ENCODE measurements at places on chromosomes 4 and X.

DNA sequence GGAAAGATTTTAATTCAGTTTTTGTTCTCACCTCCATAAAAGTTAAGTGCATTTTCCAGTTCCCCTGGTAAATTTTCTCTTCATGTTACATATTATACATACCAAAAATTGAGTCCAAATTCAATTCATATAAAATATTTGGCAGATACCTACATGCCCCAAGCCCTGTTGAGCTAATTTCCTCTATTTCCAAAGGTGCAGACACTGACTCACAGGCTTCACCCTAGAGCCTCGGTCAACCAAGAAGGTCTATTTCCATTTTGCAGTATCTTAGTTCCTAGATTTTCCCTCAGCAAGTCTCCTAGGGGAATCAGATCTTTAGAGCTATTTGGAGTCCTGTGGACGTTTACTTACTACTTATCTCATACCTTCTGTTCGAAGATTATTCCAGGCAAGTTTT is 174.4 kb downstream of the TSPAN5 start:
- H3K27me3 ChIP-seq, result no peaks in the 10 kb centered on the region
- H3K4me3 ChIP-seq, result no peak overlapping the region

DNA sequence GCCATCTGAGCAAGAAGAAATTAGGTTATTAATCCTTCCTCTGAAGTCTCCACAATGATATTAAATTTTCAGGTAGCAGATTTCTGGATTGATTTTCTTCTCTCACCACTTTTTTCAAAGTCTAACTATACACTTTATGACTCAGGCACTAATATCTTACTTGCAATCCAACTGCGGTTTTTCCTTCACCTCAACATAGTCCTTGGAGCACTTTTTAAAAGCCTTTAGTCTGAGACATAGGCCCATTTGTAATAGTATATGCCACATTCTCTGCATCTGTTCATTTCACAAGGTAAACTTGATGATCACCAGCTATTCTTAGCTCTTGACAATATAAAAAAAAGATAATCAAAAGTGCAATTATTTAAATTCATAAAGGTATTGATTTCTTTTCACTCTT is 55.9 kb upstream of the EDNRA start:
- no peak overlapping the region for H3K4me3 ChIP-seq
- H3K36me3 ChIP-seq, result no peaks in the 10 kb centered on the region
- H3K27me3 ChIP-seq, result no peaks in the 10 kb centered on the region
- no peak overlapping the region for H3K27ac ChIP-seq

DNA sequence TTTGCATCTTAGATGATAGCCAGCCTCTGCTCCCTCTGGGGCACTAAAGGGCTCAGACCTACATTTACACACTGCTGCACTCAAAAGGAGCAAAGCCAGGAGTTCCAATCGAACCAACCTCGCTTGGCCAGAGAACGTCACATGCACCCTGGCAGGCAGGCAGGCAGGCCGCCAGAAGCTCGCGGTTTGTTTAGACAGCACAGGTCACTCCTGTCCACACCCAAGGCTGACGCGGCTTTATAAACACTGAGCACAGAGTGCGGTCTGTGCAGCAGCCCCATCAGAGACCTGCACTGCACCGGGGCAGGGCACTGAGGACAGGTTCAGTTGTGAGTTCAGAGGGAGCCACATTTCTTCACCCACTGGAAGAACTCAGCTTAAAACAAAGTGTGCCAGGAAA is 143.9 kb downstream of the BCOR start:
- no peak overlapping the region for H3K4me3 ChIP-seq
- no peak for DNase-seq
- peaks cover 4% of the 10 kb centered on the region for H3K4me1 ChIP-seq
- H3K36me3 ChIP-seq, result no peaks in the 10 kb centered on the region
- no peaks in the 10 kb centered on the region for H3K27me3 ChIP-seq

GRCh38 chr4:17763931-17764330 is 17.5 kb downstream of the FAM184B start:
- H3K27ac ChIP-seq, result no peak overlapping the region
- no peak overlapping the region for H3K4me3 ChIP-seq
- peaks cover 6% of the 10 kb centered on the region for H3K4me1 ChIP-seq
- no peaks in the 10 kb centered on the region for H3K36me3 ChIP-seq
- DNase-seq, result no peak
- no peaks in the 10 kb centered on the region for H3K27me3 ChIP-seq

GRCh38 chr4:1274871-1275270 is 14.8 kb upstream of the MAEA start:
- no peak for DNase-seq
- H3K36me3 ChIP-seq, result peaks cover 3% of the 10 kb centered on the region
- no peaks in the 10 kb centered on the region for H3K27me3 ChIP-seq
- no peak overlapping the region for H3K4me3 ChIP-seq
- no peaks in the 10 kb centered on the region for H3K4me1 ChIP-seq
- H3K27ac ChIP-seq, result no peak overlapping the region

Measured in activated naive CD8-positive, alpha-beta T cell treated with anti-CD3 and anti-CD28 coated beads for 36 hours (primary cell).